ENCODE measurements at places on chromosomes 12 and 14.

DNA sequence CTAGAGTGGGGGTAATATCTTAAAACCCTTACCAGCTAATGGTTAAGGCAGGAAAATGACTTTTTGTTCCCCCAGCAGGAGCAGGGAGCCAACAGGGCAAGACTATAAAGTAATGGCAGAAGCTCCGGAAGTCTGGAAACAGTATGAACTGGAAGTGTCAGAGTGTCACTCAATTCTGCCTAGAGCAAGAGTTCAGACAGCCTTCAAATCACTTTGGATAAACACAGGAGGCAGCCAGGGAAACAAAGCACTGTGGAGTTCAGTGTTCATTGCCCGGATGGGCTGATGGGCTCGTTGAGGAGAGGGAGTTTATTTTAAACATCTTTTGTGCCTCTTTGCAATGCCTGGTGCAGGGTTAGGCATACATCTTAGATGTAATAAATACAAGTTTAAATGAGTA lies 16.5 kb upstream of the DYRK2 start:
- DNase-seq: no peak

GRCh38 chr14:59060841-59061240 lies 127.6 kb upstream of the DAAM1 start:
- no peak for DNase-seq

GRCh38 chr12:75900781-75901254 lies 130.8 kb downstream of the PHLDA1 start:
- DNase-seq: no peak

DNA sequence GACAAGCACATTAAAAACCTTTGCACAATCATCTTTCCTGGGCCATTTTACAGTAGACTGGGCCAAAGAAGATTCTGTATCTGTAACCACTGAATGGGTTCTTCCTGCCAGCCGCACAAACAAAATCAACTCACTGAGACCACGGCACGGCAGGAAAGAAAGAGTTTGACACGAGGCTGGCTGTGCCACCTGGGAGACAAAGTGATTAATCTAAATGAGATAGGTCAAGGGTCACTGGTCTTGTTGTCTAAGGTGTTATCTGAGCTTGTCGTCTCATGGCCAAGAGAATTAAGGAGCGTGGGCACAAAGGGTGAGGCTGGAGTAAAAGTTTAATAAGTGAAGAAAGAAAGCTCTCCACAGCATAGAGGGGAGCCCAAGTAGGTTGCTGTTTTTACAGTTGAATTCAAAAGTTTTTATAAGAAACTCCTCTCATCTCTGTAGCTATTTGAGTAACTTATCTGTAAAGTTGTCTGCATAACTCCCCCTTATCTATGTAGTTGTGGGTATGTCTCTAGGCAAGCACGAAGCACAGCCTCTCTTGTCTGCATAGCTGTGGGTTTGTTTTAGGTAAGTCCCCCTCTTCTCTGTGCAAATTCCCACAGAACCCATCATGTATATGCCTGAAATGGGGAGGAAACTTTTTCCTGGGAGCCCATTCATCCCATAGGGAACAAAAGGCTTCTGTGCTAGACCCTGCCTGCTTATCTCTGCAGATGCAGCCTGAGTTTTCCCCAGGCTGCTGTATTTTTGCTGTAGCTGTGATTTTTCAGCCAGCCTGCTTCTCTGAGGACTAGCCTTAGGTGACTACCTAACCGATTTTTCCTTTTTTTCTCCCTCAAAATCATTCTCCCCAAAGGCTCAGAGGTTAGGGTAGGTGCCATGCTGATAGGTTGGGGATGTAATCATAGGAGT lies 1314.6 kb upstream of the TMEM132C start:
- DNase-seq: no peak

GRCh38 chr12:29510591-29511185 lies 13.2 kb upstream of the OVCH1 start:
- no peak for DNase-seq

DNA sequence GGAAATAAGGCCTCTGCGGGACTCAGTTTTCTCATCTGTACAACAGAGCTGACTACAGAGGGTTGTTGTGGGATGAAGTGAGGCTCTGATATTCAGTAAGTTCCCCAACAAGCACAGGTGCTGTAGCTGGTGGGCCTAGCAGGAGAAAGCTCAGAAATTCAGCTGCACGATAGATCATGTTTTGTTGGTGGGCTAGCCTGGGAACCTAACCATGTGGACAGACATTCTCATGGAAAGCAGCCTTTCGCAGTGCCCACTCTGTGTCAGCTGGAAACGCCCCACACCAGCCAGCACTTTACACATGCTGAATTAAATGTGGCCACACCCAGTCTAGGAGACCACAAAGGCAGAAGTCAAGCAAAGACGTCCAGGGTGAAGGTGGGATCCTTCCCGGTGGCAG lies 16.1 kb downstream of the PITPNM2 start:
- no peak for DNase-seq

GRCh38 chr14:94867946-94868771 lies 98.2 kb upstream of the GSC start:
- DNase-seq: no peak

GRCh38 chr12:44091948-44092606 lies 256.2 kb downstream of the TMEM117 start:
- no peak for DNase-seq

GRCh38 chr12:1001507-1001906 lies 10.5 kb downstream of the ERC1 start:
- no peak for DNase-seq

DNA sequence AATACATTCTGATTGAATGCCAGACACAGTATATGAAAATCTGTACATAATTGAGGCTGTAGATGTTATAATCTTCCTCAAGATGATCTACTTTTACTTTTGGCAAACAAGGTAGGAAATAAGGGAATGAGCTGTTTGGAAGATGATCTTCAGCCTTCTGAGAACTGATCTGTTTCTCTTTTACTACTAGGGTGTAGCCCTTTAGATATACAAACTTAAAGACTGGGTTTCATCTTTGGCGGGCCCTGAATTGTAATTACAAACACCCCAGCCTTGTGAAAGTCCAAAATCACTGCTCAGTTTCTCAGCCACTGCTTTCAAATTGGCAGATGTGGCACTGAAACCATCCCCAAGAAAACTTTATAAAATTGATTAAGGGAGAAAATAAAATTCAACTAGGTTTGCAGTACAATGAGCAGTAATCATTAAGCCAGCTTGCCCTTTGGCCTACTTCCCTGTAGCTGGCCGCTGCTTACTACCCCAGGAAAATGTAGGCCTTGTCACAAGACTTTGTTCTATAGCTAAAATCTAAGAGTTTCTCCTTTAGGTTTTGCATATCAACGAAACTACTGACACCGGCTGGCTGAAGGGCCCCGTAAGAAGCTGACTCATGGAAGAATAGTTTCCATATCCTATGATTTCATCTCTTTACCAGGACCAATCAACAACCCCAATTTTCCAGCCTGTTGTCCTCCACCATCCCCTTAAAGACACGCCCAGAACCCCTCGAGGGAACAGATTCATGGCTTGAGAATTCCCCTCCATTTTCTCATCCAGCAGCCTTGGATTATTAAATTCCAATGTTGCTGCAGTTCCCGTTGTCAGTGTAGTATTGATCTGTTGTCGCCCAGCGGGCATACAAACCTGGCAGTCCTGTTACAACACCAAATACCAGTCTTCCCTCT lies 210.8 kb downstream of the PCNX1 start:
- DNase-seq: no peak

DNA sequence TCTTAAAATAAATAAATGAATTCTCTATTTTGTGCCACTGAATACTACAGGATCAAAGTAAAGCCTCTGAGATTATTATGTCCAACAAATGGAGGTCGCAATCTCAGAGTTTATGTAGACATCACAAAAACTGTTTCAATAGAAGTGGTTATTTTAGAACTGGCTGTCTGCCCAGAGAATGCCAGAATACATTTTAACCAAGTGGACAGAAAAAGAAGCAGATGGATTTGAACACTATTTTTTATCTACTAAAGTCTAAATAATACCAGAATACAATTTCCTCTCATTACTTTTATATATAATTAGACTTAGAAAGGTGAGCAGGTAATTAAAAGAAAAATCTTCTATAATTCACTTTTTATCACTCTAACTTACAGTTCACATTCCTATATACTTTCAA lies 118.3 kb downstream of the MED13L start:
- DNase-seq: no peak

DNA sequence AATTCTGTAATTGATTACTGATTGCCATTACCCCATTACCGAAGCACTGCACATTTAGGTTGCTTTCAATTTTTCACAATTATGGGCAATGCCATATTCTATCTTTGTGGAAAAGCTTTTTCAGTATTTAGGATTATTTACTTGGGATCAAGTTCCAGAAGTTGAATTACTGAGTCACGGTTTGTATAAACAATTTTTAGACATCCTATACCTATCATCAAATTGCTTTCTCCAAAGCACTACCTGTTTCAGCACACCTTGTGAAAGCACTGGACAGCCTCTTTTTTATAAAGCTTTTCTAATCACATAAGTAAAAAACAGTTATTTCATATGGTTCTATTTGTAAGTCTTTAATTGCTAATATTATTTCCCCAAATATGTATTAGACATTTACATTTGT lies 221.5 kb upstream of the CAND1 start:
- DNase-seq: no peak

DNA sequence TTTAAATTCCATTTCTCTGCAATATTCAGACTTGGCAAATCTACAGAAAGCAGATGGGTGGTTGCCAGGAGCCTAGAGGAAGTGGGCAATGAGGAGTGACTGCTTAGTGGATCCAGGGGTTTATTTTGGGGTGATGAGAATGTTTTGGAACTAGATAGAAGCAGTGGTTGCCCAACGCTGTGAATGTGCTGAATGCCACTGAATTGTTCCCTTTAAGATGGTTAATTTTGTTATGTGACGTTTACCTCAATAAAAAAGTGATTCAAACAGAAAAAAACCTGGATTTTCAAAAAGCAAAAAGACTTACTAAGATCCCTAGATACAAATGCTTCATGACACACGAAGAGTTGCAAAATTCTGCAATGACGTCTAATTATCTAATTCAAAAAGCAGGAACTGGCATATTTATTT lies 34.2 kb downstream of the DAO start:
- DNase-seq: no peak

DNA sequence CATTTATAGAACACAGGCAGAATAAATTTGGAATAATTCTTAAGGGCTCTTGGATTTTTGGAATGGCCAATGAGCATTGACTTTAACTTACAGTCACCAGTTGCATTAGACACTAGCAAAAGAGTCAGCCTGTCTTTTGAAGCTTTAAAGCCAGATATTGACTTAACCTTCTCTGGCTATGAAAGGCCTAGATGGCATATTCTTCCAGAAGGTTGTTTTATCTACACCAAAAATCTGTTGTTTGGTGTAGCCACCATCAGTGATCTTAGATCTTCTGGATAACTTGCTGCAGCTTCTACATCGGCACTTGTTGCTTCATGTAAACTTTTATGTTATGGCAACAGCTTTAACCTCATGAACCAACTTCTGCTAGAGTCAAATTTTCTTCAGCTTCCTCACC lies 10.4 kb downstream of the PCNX1 start:
- no peak for DNase-seq

DNA sequence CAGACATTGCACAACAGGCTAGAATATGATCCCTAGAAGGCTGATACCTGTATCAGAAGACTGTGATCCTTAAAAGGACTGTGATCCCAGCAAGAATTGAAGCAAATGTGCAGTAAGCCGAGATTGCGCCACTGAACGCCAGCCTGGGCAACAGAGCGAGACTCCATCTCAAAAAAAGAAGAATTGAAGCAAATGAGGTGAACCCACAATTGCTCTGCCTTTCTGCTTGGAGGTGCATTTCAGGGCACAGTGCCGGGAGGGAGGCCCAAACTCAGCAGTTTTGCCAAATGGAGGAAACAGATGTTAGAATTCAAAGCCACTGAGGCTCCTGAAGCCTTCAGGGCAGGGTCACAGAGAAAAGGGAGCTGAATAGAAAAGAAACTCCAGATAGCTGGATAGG lies 61.1 kb upstream of the COCH start:
- no peak for DNase-seq

DNA sequence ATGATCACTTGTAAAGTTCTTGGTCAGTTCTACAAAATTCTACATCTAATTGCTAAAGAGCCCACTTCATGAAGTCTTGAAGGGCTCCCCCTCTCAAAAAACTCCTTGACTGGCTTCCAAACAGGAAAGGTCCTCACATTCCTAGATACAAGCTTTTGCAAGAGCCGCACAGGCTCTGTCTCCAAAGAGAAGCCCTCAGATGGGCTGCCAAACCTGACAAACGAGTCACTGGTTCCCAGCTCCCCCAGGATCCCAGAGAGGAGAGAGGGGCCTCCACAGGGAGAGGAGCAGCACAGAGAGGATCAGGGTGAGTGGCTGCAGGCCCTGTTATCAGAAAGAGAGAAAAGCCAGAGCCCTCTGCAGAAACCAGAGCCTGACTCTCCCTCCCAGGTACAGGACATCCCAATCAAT lies 5.8 kb downstream of the NID2 start:
- DNase-seq: no peak

DNA sequence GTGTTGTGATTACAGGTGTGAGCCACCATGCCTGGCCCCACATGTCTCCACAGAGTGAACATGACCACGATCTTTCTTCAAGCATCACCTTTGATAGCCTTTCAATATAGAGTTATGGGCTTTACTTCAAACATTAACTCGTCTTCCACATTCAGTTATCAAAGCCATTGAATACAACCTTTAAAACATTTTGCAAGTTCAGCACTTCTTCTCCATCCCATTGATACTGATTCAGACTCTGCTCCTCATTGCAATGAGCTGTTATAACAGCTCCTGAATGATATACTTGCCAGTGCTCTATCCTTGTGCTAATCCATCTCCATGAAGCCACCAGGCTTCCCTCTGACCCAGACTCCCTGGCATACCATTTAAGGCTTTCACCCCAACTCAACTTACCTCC lies 223.5 kb upstream of the EEA1 start:
- no peak for DNase-seq

GRCh38 chr14:61934385-61934784 lies 172.2 kb downstream of the SNAPC1 start:
- DNase-seq: no peak

- DNase-seq: no peak
Observed at GRCh38 chr12:62873116-62873825, 61.7 kb downstream of the PPM1H start.

GRCh38 chr12:52199294-52199919 lies 7.6 kb upstream of the KRT80 start:
- DNase-seq: no peak

DNA sequence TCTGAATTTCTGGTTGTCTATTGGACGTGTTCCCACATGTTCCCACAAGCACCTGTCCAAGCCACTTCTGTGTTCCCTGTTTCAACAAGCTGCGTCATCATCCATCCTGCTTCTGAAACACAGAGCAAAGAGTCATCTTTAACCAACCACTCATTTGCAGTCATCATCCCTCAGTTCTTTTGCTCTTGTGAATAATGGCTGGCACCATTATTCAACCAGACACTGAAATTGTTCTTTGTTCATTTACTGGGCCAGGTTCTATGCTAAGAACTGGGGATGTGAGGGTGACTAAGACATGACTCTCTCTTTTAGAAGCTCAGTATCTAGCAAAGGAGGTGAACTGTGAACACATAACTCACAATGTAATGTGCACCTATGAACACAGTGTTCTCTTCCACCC lies 40.7 kb upstream of the ANO4 start:
- no peak for DNase-seq

All from pulmonary artery endothelial cell (primary cell).